Neural crest cell (in vitro differentiated cells): ENCODE measurements at places on chromosomes 3 and 15. TPM values are rescaled to one million over a fixed set of nuclear protein-coding genes. Genes with fewer than 3 reads are reported as not detected.
A peak's percentile ranks its signal among the peaks of the same experiment; 100 is the strongest.

Gene KCNAB1
- 0.18 and 0.79 TPM in 2 replicates for total RNA-seq

Gene GABRR3
- total RNA-seq: not detected in 2 replicates

Gene STRA6
- total RNA-seq: 138 and 146 TPM in 2 replicates

Gene SUSD5
- 1.8 and 2.1 TPM in 2 replicates for total RNA-seq

GRCh38 chr3:31079689-31080088 lies 185.2 kb upstream of the GADL1 start:
- H3K27me3 ChIP-seq: no peaks in the 10 kb centered on the region
- peaks cover 22% of the 10 kb centered on the region for H3K4me1 ChIP-seq
- no peak for DNase-seq
- no peaks in the 10 kb centered on the region for H3K36me3 ChIP-seq
- H3K27ac ChIP-seq: no peak overlapping the region

DNA sequence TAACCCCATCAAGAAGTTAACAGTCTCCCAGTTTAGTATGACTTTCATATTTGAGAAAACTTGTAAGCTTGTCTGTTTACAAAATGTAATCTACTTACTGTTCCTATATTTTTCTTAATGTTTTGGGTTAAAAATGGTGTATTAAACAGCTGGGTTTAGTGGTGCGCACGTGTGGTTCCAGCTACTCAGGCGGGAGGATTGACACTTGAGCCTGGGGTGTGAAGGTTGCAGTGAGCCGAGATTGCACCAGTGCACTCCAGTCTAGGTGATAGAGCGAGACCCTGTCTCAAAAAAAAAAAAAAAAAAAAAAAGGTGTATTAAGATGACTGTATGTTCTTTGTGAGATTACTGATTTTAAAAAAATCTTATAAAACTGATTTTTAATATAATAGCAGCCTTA lies 69.3 kb downstream of the BBX start:
- peaks cover 28% of the 10 kb centered on the region for H3K4me1 ChIP-seq
- DNase-seq: no peak
- no peak overlapping the region for H3K27ac ChIP-seq
- H3K36me3 ChIP-seq: no peaks in the 10 kb centered on the region
- H3K27me3 ChIP-seq: no peaks in the 10 kb centered on the region

GRCh38 chr3:8233938-8234337 lies 267.7 kb upstream of the LMCD1 start:
- no peaks in the 10 kb centered on the region for H3K27me3 ChIP-seq
- no peaks in the 10 kb centered on the region for H3K36me3 ChIP-seq
- no peaks in the 10 kb centered on the region for H3K4me1 ChIP-seq

GRCh38 chr3:100311011-100311410 lies 23.5 kb upstream of the NIT2 start:
- no peaks in the 10 kb centered on the region for H3K4me1 ChIP-seq
- no peak overlapping the region for H3K27ac ChIP-seq
- no peaks in the 10 kb centered on the region for H3K36me3 ChIP-seq
- no peak for DNase-seq
- no peak overlapping the region for H3K4me3 ChIP-seq
- H3K27me3 ChIP-seq: no peaks in the 10 kb centered on the region

- no peak overlapping the region for H3K27ac ChIP-seq
- H3K4me3 ChIP-seq: no peak overlapping the region
- peaks cover 5% of the 10 kb centered on the region for H3K4me1 ChIP-seq
- no peaks in the 10 kb centered on the region for H3K27me3 ChIP-seq
- no peak for DNase-seq
- H3K36me3 ChIP-seq: peaks cover 4% of the 10 kb centered on the region
Measured at GRCh38 chr3:112489674-112490479, 9.4 kb downstream of the BTLA start.

DNA sequence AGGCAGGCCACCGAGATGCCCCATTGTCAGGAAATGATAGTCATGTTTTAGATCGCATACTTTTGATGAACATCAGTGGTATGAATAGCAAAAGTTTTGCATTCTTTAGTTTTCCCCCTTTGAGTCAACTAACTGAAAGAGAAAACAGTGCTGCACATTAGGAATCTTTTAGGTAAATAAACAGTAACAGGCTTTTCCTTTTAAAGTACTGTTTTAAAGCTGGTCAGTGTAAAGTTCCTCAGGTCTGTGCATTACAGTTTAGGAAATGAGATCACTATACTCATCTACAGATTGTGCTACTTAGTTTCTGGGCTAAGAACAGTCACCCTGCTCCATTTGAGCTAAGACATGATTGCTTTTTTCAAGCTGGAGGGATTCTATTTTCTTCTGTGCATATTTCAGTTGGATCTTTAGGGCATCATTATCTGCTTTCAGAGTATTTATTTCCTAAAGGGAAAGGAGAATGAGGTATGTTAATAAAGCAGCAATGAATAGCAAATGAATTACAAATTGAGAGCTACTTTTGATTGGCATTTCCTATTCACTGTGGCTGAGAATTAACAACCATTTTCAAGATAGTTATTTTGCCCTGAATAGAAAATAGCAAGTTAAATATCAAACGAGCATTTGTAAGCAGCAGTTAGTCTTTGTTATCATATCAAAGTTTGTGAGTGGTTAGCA lies 36.5 kb downstream of the FAM98B start:
- H3K27me3 ChIP-seq: no peaks in the 10 kb centered on the region
- peaks cover 4% of the 10 kb centered on the region for H3K36me3 ChIP-seq
- H3K4me1 ChIP-seq: no peaks in the 10 kb centered on the region
- H3K4me3 ChIP-seq: no peak overlapping the region
- DNase-seq: no peak

DNA sequence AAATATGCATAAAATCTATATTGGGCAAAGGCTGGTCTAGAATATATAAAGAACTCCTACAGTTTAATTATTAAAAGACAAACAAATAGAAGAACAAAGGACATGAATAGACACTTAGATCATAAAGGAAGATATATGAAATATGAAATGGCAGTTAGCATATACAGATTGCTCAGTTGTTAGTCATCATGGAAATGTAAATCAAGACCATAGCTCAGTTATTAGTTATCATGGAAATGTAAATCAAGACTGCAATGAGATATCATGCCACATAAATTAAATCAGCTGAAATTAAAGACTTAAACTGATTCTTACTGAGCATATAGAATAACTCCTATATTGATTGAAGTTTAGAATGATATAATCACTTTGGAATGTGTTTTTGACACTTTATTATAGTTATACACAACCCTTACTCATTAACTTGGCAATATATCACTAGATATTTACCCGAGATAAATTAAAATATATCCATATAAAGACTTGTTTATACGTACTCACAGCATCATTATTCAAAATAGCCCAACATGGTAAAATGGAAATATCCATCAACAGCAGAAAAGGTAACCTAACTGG lies 45.2 kb upstream of the GOLGA8B start:
- H3K36me3 ChIP-seq: no peaks in the 10 kb centered on the region
- peaks cover 33% of the 10 kb centered on the region for H3K27me3 ChIP-seq
- no peak overlapping the region for H3K27ac ChIP-seq
- H3K4me1 ChIP-seq: no peaks in the 10 kb centered on the region
- no peak for DNase-seq
- H3K4me3 ChIP-seq: no peak overlapping the region

DNA sequence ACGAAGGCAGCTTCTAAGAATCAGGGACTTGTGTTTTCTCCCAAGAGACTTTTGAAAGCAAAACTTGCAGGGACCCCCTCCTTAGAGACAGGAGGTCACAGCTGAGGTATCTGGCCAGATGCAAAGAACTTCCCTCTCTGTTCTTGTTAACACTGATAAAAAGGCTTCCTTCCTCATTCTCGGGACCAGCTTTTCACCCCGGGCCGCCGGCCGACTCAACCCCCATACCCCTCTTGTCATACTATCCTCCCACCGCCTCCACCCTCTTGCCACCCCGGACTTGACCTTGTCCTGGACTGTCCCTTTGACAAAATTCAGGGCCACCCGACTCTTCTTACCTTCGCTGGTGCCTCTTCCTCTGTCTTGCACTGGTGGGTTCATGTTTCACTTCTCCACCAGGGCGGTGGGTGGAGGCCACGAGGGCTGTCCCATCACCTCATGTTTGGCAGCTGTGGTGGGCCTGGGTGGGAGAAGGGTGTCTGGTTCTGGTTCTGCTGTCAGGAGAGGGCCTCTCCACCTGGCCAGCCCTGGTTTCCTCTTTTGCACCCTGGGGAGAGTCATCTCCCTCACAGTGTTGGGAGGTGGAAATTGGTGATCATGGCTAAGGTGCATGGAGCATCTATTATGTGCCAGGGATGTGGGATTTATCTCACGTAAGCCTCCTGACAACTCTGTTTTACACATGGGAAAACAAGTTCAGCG lies 32.5 kb downstream of the BHLHE40 start:
- no peak overlapping the region for H3K4me3 ChIP-seq
- peaks cover 7% of the 10 kb centered on the region for H3K4me1 ChIP-seq
- no peaks in the 10 kb centered on the region for H3K36me3 ChIP-seq
- H3K27me3 ChIP-seq: peaks cover 3% of the 10 kb centered on the region
- DNase-seq: no peak

DNA sequence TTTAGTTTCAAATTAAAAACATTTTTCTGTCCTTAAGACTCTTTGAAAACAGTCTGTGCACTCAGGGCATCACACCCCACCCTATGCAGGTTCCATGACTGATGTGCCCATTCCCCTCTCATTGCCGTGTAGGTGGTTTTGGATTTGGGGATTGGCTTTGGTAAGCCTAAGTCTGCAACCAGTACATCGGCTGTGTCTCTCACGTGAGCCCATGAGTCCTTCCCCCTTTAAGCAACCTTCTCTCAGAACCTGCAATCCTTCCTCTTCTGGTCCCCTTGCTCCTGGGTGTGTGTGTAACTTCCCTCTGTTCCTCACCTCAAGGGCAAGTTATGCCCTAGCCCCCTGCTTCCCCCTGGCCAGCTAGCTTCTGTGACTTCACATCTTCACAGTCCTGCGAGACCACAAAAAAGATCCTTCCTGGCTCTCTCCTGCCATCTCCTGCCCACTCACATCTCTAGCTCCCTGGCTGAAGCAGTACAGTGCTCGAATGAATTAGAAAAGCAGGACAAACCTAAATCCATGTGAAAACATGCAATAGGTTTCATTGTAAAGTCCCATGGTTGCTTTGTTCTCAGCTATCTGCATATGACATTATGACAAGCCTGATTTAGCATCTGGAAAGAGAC lies 126.7 kb downstream of the UACA start:
- no peak for DNase-seq
- H3K27ac ChIP-seq: peak overlapping the region; percentile 59
- no peaks in the 10 kb centered on the region for H3K27me3 ChIP-seq
- no peaks in the 10 kb centered on the region for H3K36me3 ChIP-seq
- no peak overlapping the region for H3K4me3 ChIP-seq

DNA sequence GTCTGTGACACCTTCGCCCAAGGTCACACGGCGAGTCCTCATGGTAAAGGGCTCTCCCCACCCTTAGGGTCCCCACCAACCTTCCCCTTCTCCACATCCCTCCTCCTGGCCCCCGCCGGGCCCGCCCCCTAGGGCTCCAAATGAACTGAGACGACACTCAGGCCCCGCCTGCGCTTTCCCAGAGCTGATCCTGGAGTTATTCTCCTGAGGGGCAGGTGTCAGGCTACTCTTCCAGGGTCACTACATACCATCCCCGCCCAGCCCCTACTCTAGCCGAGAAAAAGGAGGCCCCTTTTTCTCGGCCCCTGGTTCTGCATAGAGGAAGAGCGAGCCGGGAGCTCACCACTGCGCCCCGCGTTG lies 292 bp downstream of the USP4 start:
- peak overlapping the region; percentile 89 for H3K27ac ChIP-seq
- H3K36me3 ChIP-seq: no peaks in the 10 kb centered on the region
- peak; percentile 40 for DNase-seq
- no peaks in the 10 kb centered on the region for H3K27me3 ChIP-seq

GRCh38 chr3:37952564-37952963 lies 38.0 kb upstream of the VILL start:
- peaks cover 22% of the 10 kb centered on the region for H3K36me3 ChIP-seq
- H3K27me3 ChIP-seq: no peaks in the 10 kb centered on the region
- H3K4me1 ChIP-seq: peaks cover 11% of the 10 kb centered on the region
- no peak overlapping the region for H3K27ac ChIP-seq

DNA sequence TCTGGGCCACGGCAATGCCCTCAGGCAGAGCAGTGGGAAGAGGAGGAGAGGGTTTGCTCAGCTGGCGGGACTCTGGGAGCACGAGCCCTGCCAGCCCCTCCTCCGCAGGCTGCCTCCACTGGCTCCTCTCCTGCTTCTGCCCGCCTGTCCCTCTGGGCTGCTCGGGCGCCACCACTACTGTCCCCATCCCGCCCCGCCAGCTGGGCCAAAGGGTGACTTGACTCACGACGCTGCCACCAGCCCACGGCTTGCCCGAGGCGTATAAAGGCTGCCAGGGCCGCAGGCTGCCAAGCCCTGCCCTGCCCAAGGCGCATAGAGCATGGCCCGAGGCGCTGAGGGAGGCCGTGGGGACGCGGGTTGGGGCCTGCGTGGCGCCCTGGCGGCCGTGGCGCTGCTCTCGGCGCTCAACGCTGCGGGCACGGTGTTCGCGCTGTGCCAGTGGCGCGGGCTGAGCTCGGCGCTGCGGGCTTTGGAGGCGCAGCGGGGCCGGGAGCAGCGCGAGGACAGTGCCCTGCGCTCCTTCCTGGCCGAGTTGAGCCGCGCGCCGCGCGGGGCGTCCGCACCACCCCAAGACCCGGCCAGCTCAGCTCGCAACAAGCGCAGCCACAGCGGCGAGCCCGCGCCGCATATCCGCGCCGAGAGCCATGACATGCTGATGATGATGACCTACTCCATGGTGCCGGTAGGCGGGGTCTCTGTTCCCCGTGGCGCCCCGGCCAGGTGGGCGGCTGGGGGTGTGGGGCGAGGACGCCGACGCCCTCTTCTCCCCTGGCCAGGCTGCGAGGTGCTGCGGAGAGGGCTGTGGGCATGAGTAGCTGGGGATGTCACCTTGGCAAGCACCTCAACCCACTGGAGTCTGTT lies at the start of gene GLDN:
Gene GLDN, plus strand, starts transcription at position 290 of the 861 bp plus-strand sequence. Its CDS starts 30 bp downstream, at position 320.
- peaks cover 62% of the 10 kb centered on the region for H3K27me3 ChIP-seq
- no peak within 1 kb of the TSS for H3K27ac ChIP-seq
- no peaks in the 10 kb centered on the region for H3K36me3 ChIP-seq

GRCh38 chr3:48851407-48851806 lies 3.7 kb upstream of the PRKAR2A start:
- no peaks in the 10 kb centered on the region for H3K36me3 ChIP-seq
- H3K27me3 ChIP-seq: peaks cover 5% of the 10 kb centered on the region
- peak; percentile 17 for DNase-seq

DNA sequence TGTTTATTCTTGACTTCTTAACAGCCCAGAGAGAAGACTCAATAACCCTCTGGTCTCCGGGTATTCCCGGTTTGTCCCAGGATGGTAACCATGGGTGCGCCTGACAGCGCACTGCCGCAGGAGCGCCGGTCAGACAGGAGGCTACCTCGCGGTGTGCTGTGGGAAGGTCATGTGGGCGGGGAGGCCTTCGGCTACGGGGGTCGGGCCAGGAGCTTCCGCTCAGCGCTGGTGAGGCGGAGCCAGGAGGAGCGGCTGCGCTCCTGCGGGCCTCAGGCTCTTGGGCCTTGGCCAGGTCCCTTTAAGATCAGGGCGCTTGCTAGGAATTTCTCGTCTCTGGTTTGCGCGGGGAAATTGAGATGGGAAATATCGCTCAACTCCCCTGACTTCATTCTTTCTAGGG lies 182.3 kb upstream of the NDN start:
- H3K36me3 ChIP-seq: no peaks in the 10 kb centered on the region
- H3K27me3 ChIP-seq: no peaks in the 10 kb centered on the region
- peak overlapping the region; percentile 73 for H3K4me3 ChIP-seq
- H3K4me1 ChIP-seq: peaks cover 18% of the 10 kb centered on the region
- peak; percentile 57 for DNase-seq

GRCh38 chr3:27628026-27628750 lies 93.9 kb downstream of the EOMES start:
- peaks cover 3% of the 10 kb centered on the region for H3K27me3 ChIP-seq
- no peak for DNase-seq
- H3K4me1 ChIP-seq: peaks cover 7% of the 10 kb centered on the region
- no peak overlapping the region for H3K4me3 ChIP-seq
- H3K27ac ChIP-seq: no peak overlapping the region
